ENCODE measurements at places on chromosomes 5 and 9.

DNA sequence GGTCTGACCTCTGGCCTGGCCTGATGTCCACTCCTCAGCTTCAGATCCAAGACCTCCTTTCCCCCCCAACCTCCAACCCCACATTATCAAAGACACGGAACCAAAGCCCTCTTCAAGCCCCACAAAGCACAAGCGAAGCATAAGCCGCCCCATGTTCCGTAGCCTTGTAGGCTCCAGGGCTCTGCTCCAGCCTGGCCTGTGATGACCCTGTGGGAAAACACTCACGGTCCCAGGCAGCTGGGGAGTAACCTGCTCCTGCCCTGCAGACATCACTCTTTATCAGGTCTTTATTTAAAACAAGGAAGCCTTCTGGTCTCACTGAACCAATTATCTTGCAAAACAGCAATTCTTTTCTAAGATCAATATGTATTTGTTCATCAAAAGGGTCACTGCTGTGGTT, 15.4 kb upstream of the WNK2 start:
- DNase-seq, result no peak

DNA sequence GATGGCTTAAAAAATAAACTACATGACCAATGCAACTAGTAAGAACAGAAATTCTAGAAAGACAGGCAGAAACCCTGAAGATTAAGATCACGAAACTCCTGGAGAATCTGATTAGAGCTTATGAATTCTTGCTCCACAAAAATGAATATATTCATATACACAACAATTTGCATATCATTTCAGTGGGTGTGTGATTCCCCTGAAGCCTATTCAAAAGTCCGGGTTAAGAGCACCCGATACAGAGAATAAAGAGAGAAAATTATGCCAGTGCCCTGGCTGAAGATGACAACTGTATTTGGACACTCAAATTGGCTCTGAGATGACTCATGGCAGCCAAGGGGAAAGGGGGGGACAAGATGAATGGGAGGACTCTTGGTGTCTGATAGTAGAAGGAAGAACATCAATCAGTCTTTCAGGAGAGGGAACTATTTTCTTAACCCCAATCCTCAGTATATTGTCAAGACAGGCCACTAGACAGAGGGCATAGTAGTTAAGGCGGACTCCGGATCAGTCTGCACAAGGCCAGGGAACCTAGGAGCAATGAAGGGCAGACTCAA, 6.0 kb downstream of the TMOD1 start:
- no peak for DNase-seq

GRCh38 chr5:179526978-179527377, 23.4 kb upstream of the RUFY1 start:
- DNase-seq, result no peak

DNA sequence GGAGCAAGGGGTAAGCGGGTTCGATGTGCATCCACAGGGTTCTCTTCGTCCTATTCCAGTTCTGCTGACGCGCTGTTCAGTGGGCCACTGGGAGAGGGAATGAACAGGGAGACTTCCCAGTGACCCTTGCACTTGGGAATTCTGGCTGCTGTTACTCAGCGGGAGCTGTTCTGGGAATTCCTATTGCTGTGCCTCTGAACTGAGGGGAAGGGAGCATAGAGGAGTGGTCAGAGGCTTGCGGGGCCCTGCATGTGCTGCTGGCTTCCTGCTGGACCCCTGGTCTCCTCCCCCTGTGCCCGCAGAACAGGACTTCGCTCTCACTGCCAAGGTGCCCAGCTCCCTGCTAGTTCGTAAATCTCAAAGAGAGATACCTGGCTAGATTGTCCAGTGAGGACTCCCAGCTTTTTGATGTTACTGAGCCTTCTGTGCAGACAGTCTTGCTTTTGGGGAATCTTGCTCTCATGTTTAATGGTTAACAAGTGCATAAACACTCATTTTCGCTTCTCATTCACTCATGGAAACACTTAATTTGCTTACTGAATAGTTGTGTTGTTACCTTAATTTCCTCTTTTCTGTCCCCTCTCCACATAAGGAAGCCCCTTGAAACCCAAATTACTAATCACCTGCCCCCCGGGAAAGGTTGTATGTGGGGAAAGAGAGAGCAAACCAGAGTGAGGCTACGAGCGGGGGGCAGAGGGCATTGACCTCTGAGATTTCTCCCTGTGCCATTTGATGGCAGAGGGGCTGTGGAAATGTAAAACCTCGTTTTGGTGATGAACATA, 5.9 kb downstream of the TRIO start:
- DNase-seq, result no peak

GRCh38 chr5:173763410-173763809, 124.7 kb upstream of the CPEB4 start:
- no peak for DNase-seq

- DNase-seq, result no peak
Measured at GRCh38 chr9:100554935-100555401, 22.9 kb upstream of the CAVIN4 start.

DNA sequence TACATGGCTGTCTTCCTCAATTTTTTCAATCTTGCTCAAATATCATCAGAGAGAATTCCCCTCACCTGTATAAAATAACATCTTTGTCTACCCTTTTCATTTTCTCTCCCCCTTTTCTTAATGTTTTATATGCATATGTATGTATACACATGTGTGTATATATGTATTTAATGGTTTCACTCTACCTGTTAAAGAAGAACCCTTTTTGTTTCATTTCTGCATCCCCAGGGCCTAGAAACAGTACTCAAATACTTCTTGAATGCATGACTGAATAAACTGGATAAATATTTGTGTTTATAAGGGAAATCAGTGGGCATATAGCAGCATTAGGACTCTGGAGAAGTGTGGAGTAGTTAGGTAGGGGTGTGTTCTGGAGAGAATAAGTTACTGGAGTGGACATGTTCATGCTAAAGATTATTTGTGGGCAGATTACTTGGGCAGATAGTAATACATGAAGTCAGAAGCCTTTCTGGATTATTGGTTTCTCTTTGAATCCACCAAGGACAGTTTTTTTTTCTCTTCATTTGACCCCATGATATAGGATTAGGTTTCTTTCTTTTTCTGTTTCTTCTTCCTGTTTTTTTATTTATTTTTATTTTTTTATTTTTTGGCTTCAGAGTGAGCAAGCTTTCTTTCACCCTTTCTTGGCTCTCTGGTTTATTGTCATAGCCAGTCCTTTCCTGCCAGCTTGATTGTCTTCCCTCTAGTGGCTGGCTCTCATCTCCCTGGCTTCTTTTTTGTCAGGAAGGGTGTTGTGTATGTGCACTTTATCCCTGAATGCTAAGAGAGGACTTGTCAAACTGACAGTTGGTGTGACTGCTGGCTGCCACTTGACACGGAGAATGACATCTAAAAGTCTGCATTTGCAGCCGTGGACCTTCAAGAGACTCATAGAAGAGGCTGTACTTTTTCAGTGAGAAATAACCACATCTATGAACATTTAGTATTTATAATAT, 89.3 kb downstream of the ZCCHC7 start:
- no peak for DNase-seq

Data from smooth muscle cell of the brain vasculature (primary cell).